ENCODE measurements at places on chromosomes 6 and 20.

GRCh38 chr6:37919417-37920157, 100.1 kb downstream of the ZFAND3 start:
- no peak for DNase-seq

DNA sequence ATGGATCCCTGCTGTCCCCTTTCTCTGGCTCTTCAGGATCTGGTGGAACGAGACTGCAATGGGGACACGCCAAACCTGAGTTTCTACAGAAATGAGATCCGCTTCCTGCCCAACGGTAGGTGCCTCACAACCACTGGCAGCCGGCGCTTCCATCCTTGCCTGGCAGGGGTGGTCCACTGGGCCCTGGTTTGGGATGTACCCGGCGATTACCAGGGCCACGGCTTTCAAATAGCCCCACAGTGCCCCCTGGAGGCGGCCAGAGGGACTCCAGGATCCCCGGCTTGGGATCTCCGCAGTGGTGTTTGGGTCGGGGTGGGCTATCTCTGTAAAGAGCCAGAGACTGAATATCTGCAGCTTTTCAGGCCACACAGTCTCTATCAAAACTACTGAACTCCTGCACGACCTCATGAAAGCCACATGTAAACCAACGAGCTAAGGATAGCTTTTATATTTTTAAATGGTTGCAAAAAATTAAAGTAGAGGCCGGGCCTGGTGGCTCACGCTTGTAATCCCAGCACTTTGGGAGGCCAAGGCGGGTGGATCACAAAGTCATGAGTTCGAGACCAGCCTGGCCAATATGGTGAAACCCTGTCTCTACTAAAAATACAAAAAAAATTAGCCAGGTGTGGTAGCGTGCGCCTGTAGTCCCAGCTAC, 3.7 kb downstream of the OGFR start:
- peak; percentile 75 for DNase-seq

DNA sequence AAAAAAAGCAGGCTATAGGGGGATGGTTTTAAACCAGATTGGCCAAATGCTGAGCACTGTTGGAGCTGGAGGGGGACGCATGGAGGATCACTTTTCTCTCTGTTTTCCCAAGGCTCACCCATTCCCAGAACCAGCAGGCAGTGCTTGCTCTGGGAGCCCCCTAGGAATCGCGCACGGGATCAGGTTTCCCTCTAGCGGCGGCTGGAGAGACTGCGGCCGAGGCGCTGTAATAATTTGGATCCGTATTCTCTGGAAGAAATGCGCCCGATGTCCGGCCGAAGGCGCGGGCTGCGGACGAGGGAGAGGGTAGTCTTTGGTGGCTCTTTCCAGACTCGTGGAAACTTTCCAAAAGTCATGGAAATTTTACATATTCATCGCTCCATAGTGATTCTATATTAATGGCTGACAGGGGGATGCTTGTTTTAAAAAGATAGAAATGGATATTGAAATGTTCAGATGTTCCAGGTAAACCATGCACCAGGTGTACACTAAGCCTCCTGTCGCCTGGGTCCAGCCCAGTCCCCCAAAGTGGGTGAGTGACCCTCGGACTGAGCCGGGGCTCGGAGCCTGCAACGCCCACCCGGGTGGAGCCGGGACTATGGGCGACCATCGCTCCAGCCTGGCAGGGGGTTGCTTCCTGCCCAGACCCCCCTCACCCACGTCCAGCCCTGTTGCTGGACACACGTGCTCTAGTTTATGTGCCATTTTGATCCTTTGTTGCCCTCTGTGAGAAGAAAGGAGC, 78.7 kb upstream of the PHACTR3 start:
- DNase-seq: peak; percentile 78

DNA sequence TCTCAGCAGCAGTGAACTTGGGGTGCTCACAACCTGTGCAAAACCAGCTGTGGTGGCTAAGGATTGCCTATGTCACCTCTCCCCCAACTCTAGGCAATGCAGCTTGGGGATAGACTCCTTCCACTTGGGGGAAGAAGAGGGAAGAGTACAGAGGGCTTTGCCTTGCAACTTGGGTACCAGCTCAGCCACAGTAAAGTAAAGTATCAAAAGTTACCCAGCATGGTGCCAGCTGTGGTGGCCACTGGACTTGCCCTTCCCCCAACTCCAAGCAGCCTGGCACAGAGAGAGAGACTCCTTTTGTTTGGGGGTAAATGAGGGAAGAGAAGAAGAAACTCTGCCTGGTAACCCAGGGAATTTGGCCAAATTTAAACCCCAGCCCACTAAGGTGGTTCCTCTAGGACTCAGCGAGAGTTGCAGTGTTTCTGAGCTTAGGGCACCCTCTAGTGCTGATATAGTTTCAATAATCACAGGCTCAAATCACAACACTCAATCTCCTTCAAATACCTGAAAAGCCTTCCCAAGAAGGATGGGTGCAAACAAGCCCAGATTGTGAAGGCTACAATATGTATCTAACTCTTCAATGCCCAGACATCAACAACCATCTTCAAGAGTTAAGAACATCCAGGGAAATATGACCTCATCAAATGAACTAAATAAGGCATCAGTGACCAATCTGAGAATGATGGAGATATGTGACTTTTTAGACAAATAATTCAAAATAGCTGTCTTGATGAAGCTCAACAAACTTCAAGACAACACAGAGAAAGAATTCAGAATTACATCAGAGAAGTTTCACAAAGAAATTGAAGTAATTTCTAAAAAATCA, 7.6 kb upstream of the DEFB129 start:
- peak; percentile 41 for DNase-seq

All from SHP77 (cell line).